ENCODE measurements at places on chromosomes 6 and 20.
A peak's percentile ranks its signal among the peaks of the same experiment; 100 is the strongest.

GRCh38 chr20:62623488-62624324 lies 18.6 kb upstream of the SLCO4A1 start:
- peak; percentile 84 for DNase-seq

DNA sequence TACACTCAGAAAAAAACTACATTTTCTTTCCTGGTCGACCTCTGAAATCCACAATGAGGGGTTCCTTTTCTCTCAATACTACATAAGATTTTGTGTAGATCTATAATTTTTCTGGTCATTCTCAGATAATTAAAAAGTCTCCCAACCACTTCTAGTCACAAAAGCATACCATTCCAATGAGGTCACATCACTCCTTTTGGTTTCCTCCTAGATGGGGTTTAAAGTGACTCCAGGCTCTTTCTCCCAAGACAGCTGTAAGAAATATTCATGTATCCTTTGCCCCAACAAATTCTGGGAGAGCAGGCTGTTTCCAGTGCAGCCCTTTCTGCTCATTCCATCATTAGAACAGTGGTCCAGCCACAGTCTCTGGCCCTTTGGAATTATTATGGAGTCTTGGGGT lies 43.1 kb upstream of the BEND6 start:
- no peak for DNase-seq

GRCh38 chr6:51531623-51532022 lies 555.8 kb downstream of the PKHD1 start:
- no peak for DNase-seq

- DNase-seq: no peak
Measured at GRCh38 chr6:94238868-94239267, 819.5 kb upstream of the EPHA7 start.

DNA sequence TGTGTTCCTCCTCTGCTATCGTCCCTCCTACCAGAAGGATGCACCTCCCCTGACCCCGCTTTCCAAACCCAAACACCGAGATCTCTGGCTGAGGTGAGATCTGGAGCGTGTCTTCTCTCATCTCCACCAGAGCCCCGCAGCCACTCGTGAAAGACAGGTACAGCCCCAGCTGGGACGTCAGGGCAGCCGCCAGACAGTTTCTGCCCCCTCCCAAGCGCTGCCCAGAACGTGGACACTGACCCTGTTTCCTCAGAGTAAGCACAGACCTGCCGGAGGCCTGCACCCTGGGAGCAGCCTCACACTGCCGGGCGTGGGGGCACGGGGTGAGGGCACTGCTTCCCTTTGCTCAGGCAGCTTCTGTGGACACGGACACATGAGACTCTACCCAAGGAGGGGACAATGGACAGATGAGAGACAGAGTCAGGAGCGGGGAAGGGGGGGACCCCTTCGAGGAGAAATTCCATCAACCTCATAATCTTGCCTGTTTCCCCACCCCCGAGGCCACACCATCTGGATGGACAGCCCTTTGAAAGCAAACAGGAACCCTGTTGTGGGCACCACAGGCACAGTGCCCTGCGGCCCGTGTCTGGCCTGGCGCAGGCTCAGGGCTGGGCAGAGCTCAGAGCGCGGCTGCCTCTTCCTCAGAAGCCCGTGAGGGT lies 210.6 kb downstream of the DLL1 start:
- no peak for DNase-seq

GRCh38 chr6:133202610-133203343 lies 38.4 kb upstream of the EYA4 start:
- no peak for DNase-seq

GRCh38 chr6:28368522-28368921 lies 18.8 kb downstream of the ZKSCAN3 start:
- no peak for DNase-seq

DNA sequence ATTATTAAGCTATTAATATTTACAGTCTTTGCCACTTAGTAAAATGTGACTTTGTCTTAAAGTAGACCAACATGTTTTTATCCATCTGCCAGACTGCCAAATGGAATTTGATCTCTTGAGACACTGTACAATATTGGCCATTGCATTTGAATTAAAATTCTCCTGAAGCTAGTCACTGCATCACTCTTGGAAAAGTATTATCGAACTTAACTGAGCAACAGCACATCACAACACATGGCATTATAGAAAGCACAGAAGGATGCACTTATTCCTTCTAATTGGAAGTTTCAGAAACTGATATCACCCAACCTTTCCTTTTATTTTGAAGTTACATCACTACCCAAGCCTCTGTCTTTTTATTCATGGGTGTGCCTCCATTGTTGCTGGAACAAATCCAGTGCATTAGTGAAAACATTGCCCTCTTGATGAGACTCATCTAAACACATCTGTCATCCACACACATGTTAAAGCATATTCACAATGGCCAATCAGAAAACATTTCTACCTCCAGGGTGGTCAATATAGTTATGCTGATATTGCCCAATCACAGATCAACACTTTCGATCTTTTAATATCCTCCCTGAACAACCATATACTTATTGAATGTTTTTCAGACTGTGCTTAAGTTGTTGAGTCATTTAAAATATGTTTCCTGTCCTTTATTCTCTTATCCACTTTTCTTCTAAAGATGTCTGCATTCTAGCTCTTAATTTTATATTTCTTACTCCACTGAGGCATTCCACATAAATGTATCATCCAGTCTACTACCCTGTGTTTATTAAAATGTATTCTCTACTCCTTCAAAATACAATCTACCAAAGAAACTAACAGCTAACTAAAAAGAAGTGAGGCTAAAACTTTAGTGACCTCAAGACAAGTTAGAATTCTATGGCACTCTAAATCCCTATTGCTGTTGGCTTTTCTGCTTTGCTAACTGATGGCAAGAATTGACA lies 535.0 kb downstream of the RFPL4B start:
- DNase-seq: no peak

GRCh38 chr20:62984666-62985443 lies 21.9 kb downstream of the BHLHE23 start:
- DNase-seq: no peak

- DNase-seq: no peak
Measured at GRCh38 chr6:64428186-64428585, 792.6 kb downstream of the PHF3 start.

DNA sequence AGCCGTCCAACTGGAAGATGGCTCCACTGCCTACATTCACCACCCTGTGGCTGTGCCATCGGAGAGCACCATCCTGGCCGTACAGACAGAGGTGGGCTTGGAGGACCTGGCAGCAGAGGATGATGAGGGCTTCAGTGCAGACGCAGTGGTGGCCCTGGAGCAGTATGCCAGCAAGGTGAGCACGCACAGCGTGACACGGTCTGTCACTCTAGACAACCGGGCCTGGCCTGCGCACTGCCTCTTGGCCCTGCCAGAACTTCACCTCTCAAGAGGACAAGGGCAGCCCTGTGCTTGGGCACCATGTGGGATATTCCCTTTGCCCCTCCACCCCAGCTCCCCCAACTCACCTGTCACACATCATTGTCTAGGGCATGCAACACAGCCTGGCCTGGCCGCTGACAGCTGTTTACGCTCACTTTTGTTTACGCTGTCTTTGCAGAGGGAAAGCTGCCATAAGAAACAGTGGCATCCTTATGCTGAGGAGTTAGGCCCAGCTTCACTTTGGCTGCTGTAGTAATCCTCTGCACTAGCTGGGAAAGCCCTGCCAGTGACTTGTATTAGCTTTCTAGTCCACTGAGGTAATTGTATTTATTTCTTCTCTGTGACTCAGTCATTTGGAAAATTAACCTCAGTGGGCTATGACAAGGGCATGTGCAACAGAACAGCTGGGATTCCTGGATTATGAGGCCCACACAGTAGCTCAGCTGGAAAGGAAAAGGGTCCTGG lies 9.8 kb upstream of the DEF6 start:
- DNase-seq: no peak

- DNase-seq: no peak
Measured at GRCh38 chr6:8013763-8014162, 50.4 kb downstream of the BLOC1S5 start.

DNA sequence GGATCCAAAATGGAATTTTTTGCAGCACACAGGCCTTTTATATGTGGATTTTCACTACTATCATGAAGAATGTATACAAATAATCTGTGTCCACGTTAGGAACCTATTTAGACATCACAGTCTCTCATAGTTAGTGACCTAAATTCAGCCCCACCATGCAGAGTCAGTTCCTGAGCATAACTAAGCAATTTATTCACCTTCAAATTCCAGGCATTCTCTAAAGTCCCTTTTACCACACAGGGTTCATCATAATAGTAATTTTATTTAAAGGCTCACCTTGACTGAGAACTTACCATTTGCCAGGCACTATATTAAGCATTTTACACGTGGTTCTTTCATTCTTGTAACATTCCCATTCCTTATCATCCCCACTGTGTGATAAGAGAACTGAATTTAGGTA lies 353.8 kb downstream of the ARHGAP18 start:
- no peak for DNase-seq

DNA sequence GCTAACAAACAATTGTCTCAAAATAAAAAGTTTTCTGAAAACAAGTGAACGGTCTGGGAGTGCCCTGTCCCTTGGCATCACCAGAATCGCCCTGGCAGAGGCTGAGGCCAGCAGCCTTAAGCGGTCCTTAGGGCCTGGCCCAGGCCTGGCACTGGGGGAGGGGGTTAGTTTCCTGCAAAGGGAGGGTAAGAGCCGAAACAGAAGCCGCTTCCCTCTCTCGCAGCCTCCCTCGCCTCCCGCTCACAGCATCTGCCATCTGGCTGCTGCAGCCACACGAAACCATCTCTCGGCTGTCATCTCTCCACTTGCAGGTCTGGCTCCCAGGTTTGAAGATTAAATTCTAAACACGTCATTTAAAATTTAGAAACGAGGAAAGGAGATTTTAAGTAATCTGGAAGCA lies 31.5 kb downstream of the PMEPA1 start:
- no peak for DNase-seq

DNA sequence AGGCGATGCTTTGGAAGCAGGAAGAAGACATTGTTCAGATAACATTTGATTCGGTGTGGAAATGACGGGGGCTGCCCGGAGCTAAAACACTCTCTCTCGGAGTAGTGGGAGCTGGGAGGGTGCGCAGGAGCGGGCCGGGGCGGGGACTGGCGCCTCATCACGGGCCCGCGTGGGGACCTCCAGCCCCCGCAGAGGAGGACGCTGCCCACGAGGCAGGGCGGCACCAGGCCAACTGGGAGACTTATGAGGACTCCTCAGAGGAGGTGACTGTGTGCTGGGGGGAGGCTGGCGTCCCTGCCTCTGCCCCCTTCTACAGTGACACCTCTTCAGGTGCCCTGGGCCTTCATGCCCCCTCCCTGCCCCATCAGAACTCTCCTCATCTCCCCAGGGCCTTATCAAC lies 15.2 kb downstream of the DDO start:
- no peak for DNase-seq

DNA sequence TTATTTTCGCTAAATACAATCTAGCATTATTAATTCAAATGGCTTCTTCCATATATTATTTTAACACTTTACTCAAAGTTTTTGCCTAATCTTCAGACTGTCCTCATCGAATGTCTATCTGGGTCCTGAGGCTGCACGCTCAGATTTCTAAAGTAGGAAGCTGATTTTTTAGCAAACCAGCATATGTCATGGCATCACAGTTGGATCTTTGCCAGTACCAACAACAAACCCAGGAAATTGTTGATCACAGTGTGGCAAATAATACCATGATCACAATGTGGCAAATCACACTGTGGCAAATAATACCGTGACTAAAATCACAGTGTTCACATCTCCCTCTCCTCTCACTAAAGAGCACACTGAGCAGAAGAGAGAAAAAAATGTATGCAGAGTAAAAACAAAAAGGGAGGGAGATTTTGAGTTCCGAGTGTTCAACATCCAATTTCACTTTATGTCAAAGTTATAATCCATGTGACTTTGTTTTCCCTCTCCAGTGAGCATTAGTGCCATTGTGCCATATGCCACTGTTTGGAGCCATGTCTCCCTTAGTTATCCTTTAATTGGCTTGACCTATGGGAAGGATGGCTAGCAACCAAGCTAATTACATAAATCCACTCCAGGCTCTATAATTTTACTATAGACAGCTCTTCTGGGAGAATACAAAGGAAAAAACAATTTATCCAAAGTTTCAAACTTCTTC lies 1059.6 kb downstream of the HACE1 start:
- DNase-seq: no peak
